T-helper 2 cell (primary cell): ENCODE measurements at places on chromosomes 7 and 10.

GRCh38 chr10:77374189-77374656 lies 263.4 kb downstream of the KCNMA1 start:
- no peak for DNase-seq

GRCh38 chr7:34675749-34676374 lies 17.8 kb downstream of the NPSR1 start:
- DNase-seq = no peak

DNA sequence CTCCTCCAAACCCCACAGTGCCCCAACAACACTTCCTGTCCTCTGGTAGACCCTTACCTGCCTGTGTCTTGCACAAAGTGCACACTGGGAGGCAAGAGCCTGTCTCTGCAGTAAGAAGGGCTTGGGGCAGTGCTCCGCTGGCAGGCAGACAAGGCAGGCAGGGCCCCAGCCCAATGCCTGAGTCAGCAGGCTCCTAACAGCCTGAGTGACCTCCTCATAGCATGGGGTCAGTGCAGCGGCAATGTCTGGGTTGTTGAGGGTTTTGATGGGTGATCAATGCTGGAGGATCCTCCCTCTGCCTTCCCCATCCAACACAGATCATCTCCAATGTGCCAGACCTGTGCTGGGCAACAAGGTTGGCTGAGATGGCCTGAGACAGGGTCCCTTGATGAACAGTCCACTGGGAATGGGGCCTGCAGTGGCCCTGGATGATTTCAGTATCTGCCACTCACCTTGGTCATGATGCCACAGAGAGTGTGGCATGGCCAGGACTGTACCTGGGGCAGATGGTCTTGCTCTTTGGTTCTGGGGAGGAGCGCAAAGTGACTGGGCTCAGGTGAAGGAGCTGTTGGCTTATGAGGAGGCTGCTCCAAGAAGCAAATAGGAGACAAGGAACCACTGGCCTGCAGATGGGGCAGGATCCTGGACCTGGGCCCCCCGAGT lies 55.6 kb upstream of the CAMK2B start:
- no peak for DNase-seq

DNA sequence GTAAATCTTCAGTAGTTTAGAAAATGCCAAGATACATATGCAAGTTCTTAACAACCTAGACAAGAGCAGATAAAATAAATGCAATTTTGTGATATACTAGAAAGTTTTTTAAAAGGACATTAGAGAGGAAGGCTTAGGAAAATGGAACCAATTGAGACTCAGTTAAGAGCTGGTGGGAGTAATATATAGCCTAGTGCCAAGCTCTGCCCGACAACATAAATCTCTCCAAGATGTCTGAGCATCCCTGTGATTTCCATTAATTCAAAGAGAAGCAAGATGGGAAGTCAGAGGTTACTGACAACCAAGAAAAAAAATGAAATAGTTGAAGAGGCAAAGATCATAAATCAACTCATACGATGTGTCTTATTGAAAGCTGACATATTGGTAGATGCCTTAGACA lies 74.5 kb downstream of the DGKB start:
- no peak for DNase-seq

DNA sequence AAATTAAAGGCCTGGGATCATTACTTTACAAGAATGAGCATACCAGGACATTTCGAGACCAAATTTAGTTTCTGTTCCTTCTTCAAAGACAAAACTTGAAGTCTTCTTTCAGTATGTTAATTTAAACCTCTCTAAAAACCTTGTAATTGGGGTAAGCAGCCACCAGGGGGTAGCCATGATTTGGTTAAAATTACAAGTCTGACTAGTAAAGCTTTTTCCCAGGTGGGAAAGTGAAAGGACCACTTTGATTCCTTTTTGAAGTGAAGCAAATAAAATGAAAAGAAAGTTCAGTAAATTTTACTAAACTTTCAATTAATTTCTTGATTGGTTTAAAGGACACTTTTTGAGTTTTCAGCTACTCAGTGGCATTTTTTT lies 294.3 kb downstream of the BBS9 start:
- DNase-seq = no peak

GRCh38 chr7:118699222-118699621 lies 474.7 kb downstream of the ANKRD7 start:
- DNase-seq = no peak
